NCI-H1092 (cell line): ENCODE measurements at places on chromosomes 7 and 10.
A peak's percentile ranks its signal among the peaks of the same experiment; 100 is the strongest.

DNA sequence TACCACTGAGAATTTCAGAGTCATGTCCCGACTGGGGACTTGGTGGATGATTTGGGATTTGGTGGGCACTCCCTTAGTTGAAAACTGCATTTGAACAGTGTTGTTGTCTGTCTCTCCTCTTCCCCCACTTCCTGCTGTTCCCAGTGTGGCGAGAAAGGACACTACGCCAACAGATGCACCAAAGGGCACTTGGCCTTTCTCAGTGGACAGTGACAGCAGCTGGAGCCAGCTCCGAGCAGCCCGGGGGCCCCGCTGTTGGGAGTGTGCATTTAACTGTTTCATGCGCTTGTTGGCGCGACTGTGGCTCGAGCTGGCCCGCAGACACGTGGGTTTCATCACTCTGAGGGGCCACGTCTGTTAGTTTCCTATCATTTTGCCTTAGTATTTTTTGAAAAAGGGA, 9.7 kb downstream of the ATP5MF start:
- no peak for DNase-seq

- DNase-seq: no peak
Measured at GRCh38 chr7:106001196-106001595, 38.1 kb downstream of the CDHR3 start.

DNA sequence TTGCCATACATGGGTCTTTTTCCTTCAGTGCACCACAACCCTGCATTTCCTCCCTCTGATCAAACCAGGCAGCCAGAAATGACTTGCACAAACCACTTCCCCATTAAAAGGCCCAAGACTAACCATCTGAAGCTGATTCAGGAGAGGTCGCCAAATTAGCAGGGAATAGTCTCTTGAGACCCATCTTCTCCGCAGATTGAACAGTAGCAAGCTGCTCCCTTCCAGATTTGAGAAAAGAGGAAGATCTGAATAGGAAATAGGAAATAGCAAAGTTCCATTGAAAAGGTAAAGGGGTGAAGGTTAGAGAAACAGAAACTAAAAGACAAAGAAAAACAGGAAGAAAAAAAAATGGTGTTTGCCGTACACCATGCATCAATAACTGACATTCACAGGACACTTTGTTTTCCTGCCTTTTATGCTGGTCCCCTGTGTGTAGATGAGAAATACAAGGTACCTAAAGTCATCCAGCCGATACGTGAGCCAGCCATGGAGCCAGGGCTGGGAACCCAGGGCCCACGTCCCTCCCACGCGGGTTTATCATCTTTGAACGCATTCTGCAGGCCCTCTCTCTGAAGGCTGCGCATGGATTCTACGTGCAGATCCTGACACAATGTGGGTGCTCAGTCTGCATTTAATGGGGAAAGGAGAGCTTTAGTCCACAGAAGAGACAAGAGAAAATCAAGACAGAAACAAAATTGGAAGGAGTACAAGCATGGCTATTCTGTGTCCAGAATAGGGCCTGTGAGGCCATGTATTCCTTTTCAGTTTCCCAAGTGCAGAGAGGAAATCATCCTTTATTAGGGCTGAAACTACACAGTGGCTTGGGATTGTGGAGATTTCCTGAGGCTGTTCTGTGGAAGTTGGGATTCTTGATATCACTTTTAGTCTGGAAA, 268.4 kb upstream of the NPVF start:
- DNase-seq: peak; percentile 52

GRCh38 chr10:56646329-56647111, 285.5 kb upstream of the ZWINT start:
- no peak for DNase-seq

- DNase-seq: no peak
Measured at GRCh38 chr10:48249763-48250351, 24.6 kb downstream of the FRMPD2 start.

GRCh38 chr7:29078311-29079260, 67.8 kb downstream of the CPVL start:
- DNase-seq: no peak

DNA sequence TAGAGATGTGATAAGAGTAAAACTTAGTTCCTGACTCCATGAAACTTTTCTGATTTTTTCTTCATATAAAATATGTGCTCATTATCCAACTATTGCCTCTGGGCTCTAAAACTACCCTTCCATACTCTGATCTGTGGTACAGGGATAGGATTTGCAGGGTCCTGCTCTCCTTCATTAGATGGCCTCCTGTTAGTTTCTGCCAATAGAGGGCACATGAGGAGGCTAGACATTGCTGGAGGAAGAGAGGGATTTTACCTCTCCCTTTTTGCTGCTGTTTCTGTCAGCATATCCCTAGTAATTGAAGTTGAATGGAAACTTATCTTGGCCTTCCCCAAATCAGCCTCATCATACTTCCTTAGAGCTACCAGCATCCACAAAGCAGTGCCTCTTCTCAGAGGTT, 269.4 kb downstream of the NXPH1 start:
- DNase-seq: no peak

GRCh38 chr7:5439572-5440496, 16.2 kb upstream of the TNRC18 start:
- no peak for DNase-seq

- DNase-seq: peak; percentile 8
Measured at GRCh38 chr10:97278491-97278989, 13.9 kb downstream of the ARHGAP19 start.
